Germinal center (tissue), 1 donor: ENCODE measurements at places on chromosomes 3 and 15.

DNA sequence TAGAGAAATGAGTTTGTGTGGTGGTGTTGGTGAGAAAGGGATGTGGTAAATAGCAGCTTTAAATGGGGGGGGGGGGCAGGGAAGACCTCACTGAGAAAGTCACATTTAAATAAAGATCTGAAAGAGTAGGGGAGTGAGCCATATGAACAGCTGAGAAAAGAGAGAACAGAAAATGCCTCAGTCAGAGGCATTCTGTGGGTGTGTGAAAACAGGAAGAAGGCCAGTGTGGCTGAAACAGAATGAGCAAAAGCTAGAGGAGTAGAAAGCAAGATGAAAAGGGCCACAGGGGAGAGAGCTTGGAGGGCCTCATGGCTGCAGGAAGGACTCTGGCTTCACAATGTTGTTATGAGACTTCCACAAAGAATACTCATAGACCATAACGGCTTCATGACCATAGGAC, 783.3 kb downstream of the ZPLD1 start:
- no peak for DNase-seq

- DNase-seq, result no peak
Measured at GRCh38 chr3:42501321-42501680, 1.1 kb upstream of the VIPR1 start.

- DNase-seq, result no peak
Measured at GRCh38 chr3:34882764-34883163, 756.6 kb upstream of the ARPP21 start.

- no peak for DNase-seq
Measured at GRCh38 chr3:79258479-79258878, 509.3 kb downstream of the ROBO1 start.

GRCh38 chr3:123511726-123512125, 62.8 kb upstream of the ADCY5 start:
- no peak for DNase-seq

DNA sequence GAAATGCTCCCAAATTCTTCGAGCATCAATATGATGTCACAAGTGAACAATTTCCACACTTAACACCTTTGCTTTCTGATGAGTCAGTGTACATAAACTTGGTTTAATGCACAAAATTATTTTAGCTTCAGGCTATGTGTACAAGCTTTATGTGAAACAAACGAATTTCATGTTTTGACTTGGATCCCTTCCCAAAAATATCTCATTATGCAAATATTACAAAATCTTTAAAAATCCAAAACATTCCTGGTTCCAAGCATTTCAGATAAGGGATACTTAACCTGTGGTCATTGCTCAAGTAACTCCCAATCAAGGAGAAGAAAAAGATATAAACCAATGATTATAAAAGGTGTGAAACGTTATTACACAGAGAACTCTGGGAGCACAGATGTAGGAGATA, 25.2 kb downstream of the RAB5A start:
- DNase-seq, result no peak
